CD4-positive, alpha-beta T cell treated with Interleukin-21 for 1 hour (primary cell): ENCODE measurements at places on chromosomes 12 and 14.

GRCh38 chr12:88572781-88573549, 7.3 kb downstream of the KITLG start:
- DNase-seq, result no peak

DNA sequence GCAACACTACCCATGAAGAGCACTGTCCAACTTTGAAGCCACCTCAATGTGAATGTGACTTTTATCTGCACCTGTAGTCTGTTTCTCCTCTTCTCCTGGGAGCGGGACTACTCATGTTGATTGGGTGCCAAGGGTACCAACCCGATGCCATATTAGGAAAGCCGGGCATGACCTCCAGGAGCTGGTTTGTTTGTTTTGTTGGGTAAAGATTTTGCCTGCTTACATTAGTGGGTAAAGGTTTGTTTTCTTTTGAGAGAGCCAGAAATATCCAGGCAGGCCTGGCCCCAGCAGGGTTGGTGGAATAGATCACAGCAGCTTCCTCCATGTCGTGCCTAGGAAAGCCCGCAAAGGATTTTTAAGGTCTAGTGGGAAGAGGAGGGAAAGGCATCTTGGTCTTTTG, 19.7 kb upstream of the ITPK1 start:
- no peak for DNase-seq

DNA sequence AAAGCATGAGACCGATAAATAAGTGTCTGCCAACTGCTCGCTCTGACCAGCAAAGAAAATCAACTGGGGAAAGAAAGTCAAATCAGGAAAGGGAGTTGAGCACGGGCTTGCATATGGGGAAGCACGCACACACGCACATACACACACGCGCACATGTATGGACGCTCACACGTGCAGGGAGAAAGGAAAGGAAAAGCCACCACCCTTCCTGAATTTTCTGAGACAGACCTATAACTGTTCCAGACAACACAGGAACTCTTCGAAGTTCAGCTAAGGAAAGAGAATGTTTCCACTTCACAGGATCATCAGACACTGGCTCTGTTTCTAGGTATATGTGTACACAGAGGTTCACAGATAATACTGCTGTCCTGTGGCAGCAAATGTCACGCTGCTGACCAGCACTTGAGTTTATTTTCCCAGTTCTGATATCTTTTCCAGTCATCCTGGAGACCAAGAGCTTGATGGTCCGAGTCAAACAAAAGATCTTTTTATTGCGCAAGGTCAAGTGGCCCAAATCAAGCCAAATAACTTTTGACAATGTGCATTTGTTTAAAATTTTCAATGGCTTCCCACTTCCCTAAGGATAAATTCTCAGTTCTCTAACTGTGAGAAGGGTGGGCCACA, 82.1 kb upstream of the TMCC3 start:
- DNase-seq, result no peak

GRCh38 chr12:88435334-88436076, 144.8 kb downstream of the KITLG start:
- no peak for DNase-seq

DNA sequence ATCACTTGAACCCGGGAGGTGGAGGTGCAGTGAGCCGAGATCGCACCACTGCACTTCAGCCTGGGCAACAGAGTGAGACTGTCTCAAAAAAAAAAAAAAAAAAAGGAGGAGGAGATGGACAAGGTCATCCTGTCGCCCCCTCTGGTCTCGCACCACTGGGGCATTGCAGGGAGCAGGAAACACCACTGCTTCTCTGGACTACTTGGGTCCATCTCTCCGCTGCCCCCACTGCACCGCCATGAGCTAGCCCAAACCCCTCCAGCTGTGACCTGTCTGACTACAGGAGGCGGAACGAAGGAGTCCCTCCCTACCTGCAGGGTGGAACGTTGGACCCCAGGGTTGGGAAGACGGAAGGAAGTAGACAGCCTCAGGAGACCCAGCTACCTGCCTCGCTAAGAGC, 18.2 kb upstream of the FAM222A start:
- no peak for DNase-seq

GRCh38 chr12:133010657-133011297, 24.6 kb downstream of the ZNF26 start:
- DNase-seq, result no peak

GRCh38 chr12:123063535-123063934, 83.1 kb downstream of the ARL6IP4 start:
- DNase-seq, result no peak

- DNase-seq, result no peak
Observed at GRCh38 chr14:36751106-36751505, 89.4 kb downstream of the PAX9 start.

DNA sequence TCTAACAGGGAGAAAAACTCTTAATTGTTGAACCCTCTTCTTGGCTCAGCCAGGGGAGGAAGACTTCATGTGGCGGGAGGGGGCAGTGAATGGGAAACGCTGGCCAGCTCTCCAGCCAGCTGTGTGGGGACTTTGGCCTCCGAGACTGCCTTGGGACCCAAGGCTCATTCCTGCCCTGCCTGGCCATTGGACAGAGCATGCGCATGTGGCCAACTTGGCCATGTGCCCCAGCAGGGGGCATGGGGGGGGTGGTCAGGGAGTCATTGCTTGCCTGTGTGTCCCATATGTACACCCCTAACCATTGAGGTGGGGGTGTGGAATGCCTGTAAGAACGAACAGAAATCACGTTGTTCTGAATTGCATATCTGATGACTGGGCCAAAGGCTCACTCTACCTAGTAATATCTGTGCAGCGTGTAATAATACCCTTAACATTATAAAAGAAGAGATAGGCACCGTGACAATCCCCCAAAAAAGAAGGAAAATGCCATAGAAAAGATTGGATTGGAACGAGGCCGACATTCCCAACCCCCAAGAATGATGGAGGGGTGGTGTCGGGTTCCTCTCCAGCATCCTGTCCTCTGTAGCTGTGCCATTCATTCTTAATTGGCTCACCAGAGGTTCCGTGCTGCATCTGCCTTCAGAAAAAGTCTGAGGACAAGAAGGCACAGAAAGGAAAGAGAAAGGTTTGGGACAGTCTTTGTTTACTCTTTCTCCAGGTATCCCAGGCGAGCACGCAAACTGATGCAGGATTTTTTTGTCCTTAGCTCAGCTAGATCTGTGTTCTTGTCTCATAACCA, 3.5 kb upstream of the FAR2 start:
- no peak for DNase-seq

DNA sequence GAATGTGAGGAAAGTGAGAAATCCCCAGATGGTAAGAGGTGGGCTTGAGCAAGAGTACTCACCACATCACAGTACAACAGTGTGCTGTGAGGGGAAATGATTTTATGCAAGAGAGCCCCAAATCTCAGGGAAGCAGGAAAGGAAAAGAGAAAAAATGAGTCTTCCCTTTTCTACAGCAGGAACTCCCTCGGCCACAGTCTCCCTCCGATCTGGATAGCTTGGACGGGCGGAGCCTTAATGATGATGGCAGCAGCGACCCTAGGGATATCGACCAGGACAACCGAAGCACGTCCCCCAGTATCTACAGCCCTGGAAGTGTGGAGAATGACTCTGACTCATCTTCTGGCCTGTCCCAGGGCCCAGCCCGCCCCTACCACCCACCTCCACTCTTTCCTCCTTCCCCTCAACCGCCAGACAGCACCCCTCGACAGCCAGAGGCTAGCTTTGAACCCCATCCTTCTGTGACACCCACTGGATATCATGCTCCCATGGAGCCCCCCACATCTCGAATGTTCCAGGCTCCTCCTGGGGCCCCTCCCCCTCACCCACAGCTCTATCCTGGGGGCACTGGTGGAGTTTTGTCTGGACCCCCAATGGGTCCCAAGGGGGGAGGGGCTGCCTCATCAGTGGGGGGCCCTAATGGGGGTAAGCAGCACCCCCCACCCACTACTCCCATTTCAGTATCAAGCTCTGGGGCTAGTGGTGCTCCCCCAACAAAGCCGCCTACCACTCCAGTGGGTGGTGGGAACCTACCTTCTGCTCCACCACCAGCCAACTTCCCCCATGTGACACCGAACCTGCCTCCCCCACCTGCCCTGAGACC, 7.8 kb downstream of the ATN1 start:
- no peak for DNase-seq

GRCh38 chr12:124466216-124467128, 100.9 kb downstream of the NCOR2 start:
- peak; percentile 90 for DNase-seq

- DNase-seq, result no peak
Observed at GRCh38 chr14:100286484-100287191, 19.6 kb downstream of the SLC25A29 start.
